ENCODE measurements at places on chromosomes 11 and 22.

GRCh38 chr11:113119074-113119473, 157.9 kb downstream of the NCAM1 start:
- DNase-seq, result peak; percentile 41

- no peak for DNase-seq
Observed at GRCh38 chr11:109416601-109417000, 5.4 kb upstream of the C11orf87 start.

GRCh38 chr22:39094717-39095389, 2.2 kb upstream of the APOBEC3H start:
- no peak for DNase-seq

DNA sequence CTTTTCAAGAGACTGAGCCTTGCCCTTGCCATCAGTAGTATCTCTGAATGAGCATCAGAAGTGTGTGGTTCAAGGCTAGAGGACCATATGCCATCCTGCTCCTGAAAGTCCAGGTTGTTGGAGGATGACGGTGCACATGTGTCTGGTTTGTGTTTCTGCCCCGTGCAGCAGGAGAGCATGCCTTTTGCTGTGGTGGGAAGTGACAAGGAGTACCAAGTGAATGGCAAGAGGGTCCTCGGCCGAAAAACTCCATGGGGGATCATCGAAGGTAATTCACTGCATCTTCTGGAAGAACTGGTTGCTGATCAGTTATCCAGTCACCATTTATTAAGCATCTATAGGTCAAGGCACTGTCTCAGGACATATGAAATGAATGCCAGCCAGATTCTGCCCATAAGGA, 6.1 kb upstream of the WBP2NL start:
- no peak for DNase-seq

All from muscle of leg (tissue), 16 donors.